ENCODE measurements at places on chromosomes 1 and 21. TPM values are rescaled to one million over a fixed set of nuclear protein-coding genes. Genes with fewer than 3 reads are reported as not detected.

Gene FCRL1
- total RNA-seq = not detected

Gene CASP9
- total RNA-seq = 17.1 TPM

Gene HHIPL2
- total RNA-seq = 0.20 TPM

Gene ZBTB8A
- 5.7 TPM for total RNA-seq

Gene NKAIN1
- 1.2 TPM for total RNA-seq

Gene CDK18
- 8.0 TPM for total RNA-seq

Gene LRRC71
- total RNA-seq = not detected

Gene DCAF8
- 110 TPM for total RNA-seq

Gene ELF3
- 367 TPM for total RNA-seq

- no peak for DNase-seq
Observed at GRCh38 chr21:25449950-25450349, 157.3 kb downstream of the MRPL39 start.

GRCh38 chr1:167706363-167706762 is 15.4 kb upstream of the MPZL1 start:
- no peak for DNase-seq

- DNase-seq = no peak
Observed at GRCh38 chr1:57209495-57209894, 214.4 kb downstream of the DAB1 start.

DNA sequence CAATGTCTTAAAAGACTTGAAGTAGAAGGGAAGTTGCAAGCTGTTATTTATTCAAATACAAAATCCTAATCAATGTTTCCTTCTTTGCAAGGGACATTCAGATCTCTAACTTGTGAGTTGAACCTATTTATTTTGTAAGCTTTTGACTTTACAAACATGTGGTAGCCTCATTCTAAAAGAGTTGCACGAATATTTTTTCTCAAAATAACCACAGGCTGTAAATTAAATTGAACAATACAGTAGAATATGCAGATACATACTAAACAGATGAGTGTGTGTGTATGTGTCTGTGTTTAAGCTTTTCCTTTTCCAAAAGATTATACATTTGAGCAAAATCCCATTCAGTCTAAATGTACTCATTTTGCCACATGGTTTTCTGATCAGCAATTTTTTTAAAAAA is 4.8 kb upstream of the DYNLT5 start:
- no peak for DNase-seq

DNA sequence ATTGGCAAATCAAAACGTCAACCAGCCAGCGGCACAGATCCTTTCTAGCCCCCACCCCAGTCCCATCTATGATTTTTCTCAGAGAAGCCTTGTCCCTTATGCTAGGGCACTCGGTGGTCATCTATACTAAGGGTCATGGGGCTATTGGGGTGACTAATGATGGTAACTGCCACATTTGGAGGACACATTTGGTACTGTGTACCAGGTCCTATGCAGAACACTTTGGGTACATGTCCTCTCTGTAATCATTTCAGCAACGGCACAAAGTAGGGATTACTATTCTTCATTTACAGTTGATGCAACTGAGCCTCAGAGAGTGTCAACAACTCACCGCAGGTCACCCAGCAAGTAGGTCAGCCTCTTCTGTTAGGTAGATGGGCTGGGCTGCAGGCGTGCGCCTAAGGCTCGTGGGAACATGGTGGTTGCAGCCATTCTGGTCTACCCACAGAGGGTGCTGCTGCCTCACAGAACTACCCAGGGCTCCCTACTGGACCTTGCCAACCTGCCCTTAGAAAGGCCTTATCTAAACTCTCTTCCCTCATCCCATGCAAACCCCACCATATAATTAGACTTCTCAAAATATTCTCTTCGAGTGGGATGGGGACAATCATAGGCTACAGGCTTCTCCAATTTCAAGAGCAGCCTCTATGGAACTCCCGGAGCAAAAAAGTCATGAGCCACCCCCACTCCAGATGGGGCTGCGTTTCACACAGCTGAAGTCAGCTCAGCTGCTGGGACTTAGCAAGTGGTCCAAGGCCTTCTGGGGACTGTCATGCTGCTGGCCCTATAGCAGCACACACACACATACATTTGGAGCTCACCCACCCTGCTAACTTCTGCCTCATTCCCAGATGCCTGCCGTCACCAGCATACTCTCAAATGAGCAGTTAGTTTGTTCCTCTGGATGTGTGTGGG is 5.8 kb upstream of the SDHB start:
- DNase-seq = peak; percentile 86

DNA sequence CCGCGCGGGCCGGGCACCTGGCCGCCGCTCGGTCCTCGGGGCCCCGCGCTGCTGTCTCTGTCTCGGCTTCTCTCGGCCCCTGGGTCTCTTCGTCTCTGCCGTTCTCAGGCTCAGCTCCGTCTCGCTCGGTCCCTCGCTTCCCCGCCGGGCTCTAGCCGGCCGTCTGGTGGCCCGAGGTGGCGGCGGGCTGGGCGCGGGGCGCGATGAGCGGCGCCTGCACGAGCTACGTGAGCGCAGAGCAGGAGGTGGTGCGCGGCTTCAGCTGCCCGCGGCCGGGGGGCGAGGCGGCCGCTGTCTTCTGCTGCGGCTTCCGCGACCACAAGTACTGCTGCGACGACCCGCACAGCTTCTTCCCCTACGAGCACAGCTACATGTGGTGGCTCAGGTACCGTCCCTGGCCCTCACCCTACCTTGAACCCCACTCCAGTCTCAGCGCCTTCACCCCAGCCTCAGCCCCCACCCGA is 355 bp downstream of the SHISAL2A start:
- DNase-seq = peak; percentile 22

DNA sequence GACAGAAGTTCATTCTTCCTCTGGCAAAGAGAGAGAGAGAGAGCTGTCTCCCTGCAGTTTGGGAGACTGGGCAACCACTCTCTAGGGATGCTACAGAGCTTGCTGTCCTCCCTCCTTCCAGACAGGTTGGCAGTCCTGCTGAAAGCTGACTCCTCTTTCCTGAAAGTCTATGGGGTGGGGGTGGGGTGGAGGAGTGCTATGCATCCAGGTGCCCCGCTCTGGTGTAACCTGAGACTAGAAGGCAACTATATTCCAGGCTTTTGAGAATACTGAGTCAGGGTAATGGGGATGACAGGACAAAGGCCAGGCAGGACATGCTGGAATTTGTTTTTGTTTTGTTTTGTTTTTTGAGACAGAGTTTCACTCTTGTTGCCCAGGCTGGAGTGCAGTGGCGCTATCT is 55.4 kb downstream of the OPTC start:
- DNase-seq = no peak

DNA sequence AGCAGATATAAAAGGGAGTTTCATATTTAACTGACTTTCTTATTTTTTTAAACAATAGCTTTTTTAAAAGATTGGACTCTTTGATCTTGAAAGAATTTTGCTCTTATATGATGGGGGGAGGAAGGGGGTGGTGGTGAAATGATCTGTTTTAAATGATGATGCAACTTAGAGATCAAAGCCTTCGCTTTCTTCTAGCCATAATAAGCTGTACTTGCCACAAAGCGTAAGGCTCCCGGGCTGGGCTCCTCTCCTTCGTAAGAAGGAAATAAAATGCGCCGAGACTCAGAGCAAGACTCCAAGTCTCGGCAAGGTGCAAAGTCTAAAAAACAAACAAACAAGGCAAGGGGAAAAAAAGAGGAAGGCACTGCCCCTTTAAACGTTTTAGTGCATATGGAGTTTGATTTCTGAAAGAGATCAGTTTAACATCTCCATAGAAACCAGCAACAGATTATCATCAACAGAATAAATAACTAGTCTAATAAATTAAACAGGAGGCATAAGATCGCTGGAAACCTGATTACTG is 3.3 kb downstream of the CASZ1 start:
- DNase-seq = peak; percentile 54

DNA sequence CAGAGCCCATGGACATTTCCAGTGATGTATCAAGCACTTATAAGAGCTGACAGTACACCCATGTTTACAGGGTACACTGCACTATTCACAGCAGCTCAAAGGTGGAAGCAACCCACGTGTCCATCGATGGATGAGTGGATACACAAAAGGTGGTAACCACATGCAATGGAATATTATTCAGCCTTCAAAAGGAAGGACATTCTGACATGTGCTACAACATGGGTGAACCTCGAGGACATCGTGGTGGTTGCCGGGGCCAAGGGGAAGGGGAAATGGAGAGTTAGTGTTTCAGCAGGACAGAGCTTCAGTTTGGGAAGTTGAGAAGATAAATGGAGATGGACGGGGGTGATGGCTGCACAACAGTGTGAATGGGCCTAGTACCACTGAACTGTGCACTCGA is 9.1 kb downstream of the AGT start:
- DNase-seq = no peak

GRCh38 chr1:219347921-219348391 is 174.3 kb downstream of the LYPLAL1 start:
- no peak for DNase-seq

DNA sequence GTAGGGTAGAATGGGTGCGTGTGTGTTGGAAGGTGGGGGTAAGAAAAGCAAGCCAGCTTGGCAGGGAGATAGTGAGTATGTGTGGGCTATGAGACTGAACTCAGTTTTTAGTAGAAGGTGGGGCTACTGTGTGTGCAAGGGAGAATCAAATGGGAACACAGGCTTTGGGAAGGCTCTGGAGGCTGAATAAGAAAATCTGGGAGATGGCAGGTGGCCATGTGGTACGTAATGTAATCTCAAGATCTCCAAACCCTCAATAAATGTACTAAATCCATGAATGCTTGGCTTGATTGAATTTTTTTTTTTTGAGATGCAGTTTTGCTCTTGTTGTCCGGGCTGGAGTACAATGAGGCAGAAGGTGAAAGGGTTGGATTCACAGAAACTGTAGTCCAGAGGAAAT is 3.5 kb upstream of the ZSCAN20 start:
- no peak for DNase-seq

- DNase-seq = no peak
Observed at GRCh38 chr1:77355010-77355409, 73.2 kb downstream of the AK5 start.

GRCh38 chr1:188669728-188670382 is 1807.8 kb downstream of the BRINP3 start:
- no peak for DNase-seq

DNA sequence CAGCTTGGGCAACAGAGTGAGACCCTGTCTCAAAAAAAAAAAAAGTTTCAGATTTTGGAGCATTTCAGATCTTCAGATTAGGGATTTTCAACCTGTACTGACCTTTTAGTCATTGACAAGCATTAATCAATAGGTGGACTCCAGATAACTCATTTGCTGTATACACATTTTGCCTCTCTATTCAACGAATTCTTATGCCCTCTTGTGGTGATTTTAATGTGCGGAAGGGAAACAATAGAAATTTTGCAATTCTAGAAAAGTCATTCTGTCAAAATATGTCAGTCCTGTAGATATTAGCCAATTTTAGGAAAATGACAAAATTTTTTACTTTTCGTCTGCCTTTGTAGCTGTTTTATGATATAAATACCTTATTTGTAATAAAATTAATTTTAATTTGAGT is 11.6 kb upstream of the OR2G2 start:
- DNase-seq = no peak

DNA sequence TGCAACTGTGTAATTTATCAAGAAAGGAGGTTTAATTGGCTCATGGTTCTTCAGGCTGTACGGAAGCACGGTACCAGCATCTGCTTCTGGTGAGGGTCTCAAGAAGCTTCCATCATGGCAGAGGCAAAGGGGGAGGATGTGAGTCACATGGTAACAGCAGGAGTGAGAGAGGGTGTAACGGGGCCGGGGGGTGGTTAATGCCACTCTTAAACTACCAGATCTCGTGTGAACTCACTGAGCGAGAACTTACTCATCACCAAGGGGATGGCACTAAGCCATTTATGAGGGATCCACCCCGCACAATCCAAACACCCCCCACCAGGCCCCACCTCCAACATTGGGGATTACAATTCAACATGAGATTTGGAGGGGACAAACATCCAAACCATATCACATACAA is 21.0 kb upstream of the IFFO2 start:
- DNase-seq = no peak

- DNase-seq = no peak
Observed at GRCh38 chr1:153354515-153355193, 3.0 kb upstream of the S100A9 start.

- DNase-seq = no peak
Observed at GRCh38 chr1:24720152-24720551, 25.1 kb upstream of the CLIC4 start.

- peak; percentile 13 for DNase-seq
Observed at GRCh38 chr1:165816826-165817497, 10.5 kb upstream of the UCK2 start.

- no peak for DNase-seq
Observed at GRCh38 chr21:31479714-31480113, 135.7 kb upstream of the TIAM1 start.

DNA sequence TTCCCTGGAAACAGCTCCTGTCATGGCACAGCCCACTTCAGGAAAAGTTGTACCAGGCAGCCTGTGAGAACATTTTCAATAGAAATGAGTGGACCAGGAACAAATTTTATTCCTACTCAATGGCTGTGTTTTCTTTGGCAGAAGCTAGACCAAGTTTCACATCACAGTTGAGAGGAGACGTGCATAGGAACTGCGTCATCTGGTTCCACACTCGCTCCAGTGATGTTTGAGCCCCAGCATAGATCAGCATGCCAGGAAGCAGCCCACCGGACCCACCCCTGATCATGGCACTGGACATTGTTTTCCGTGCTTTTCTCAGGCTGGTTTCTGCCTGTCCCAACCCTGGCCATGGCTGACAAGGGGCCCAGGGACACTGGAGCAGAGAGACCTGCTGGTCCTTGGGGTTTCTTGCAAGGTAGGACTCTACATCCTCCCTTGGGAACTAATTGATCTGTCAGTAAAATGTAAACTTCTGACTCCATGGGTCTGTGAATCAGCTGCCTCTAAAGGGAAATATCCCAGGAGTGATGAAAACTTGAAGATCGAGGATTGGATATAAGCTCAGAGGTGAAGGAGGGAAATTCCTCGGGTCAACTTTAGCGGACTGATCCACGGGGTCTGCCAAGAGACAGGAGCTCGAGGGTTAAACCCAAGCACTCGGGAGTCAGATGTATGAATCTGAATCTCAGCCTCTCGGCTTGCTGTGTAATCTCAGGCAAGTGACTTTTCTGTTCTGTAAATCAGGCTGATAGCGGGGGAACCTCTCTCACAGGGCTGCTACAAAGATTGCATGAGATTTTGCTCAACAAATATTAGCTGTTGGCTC is 35.7 kb downstream of the NEK2 start:
- DNase-seq = no peak

- DNase-seq = no peak
Observed at GRCh38 chr1:94438692-94439276, 20.6 kb downstream of the ABCD3 start.

DNA sequence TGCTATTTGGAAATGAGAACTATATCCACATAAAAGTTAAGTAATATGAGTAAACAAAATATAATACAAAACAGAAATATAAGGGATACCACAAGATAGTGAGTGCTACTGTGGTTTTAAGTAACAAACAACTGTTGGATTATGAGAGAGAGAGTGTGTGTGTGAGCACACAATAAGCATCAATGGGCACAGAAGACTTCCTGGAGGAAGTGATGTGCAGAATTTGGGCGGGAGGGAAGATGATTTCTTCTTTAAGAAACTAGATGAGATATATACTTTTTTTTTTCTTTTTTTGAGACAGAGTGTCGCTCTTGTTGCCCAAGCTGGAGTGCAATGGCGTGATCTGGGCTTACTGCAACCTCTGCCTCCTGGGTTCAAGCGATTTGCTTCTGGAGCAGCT is 7.9 kb upstream of the IER5 start:
- DNase-seq = no peak

GRCh38 chr1:150187560-150187931 is 37.8 kb downstream of the PLEKHO1 start:
- no peak for DNase-seq
